KBM-7 (cell line): ENCODE measurements at places on chromosomes 5 and 9.

- DNase-seq = peak; percentile 39
Measured at GRCh38 chr9:137167747-137168572, 1.9 kb downstream of the LRRC26 start.

DNA sequence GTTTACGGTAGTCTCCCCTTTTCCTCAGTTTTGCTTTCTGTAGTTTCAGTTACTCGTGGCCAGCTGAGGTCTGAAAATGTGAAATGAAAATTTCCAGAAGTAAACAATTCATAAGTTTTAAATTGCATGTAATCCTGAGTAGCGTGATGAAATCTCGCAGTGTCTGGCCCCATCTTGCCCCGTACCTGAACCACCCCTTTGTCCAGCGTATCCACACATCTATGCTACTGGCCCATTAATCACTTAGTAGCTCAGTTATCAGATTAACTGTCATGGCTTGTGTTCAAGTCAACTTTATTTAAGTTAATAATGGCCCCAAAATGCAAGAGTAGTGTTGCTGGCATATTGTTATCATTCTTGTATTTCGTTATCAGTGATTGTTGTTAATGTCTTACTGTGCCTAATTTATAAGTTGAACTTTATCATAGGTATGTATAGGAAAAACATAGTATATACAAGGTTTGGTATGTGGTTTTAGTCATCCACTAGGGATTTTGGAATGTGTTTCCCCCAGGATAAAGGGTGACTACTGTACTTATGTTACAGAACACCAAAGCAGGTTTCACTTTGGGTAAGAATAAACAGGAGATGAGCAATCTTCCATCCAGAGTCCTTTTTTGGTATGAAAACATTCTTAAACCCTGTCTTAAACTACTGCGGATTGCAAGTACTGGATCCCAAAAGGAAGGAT lies 118.4 kb upstream of the KCNN2 start:
- no peak for DNase-seq

DNA sequence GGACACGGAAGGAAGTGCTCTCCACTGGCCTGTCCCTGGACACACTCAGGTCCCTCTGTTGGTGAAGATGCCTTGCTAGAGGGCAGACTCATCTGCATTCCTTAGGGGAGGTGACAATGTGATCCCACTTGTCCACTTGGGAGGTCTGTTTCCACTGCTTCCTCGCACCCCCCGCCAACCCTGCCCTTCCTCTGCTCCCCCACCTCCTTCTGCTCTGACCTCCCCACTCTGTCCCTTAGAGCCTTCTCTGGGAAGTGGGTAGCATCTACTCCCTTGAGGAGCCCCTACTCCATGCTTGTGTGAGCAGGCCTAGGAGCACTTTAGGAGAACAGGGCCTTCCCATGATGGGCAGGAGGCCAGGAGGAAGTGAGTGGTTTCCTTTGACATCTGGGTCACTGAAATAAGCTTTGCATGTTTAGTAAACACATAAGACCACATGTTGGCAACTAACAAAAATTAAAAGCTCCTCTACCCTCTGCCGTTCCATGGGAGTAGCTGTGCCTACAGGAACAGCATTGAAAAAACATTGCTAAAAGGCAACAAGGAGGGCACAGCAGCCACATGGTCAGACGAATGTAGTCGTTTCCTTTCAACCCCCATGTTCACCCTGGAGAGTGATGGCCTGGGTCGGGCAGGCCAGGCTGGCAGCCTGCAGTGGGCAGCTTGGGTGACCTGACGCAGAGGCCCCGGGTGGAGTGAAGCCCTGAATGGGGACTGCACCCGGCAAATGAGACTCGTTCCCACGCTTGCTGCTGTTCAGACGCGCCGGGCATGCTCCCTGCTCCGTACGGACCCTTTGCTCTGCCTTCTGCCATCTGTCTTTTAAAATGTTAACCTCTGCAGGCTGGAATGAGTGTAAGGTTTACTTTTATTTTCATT lies 634.0 kb downstream of the IRX1 start:
- DNase-seq = no peak

GRCh38 chr9:136543280-136543679 lies 2.6 kb downstream of the NOTCH1 start:
- no peak for DNase-seq

- peak; percentile 57 for DNase-seq
Measured at GRCh38 chr5:32233696-32234447, 59.8 kb upstream of the GOLPH3 start.

- no peak for DNase-seq
Measured at GRCh38 chr9:132663117-132663516, 6.7 kb downstream of the DDX31 start.

GRCh38 chr9:14423815-14424261 lies 109.9 kb upstream of the NFIB start:
- no peak for DNase-seq

GRCh38 chr5:160356550-160357347 lies 13.7 kb downstream of the C1QTNF2 start:
- no peak for DNase-seq

DNA sequence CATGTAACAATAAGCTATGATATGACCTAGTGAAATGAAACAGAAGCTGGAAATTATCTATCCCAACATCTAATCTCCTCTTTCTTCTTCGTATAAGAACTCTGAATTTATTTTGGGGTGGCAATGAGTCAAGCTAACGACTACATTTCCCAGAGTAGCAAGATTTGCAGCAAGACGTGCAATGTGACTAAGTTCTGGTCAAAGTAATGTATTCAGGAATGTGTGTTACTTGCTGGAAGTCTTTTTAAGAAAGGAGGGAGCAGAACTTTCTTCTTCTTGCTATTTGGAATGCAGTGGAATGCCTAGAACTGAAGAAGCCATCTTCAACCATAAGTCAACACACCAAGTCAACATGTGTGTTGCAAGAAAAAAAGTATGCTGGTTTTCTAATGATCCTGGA lies 406.6 kb upstream of the MEF2C start:
- no peak for DNase-seq

GRCh38 chr5:159749146-159749545 lies 167.1 kb upstream of the ADRA1B start:
- DNase-seq = no peak

- DNase-seq = no peak
Measured at GRCh38 chr9:94951324-94952135, 225.0 kb downstream of the AOPEP start.

- peak; percentile 25 for DNase-seq
Measured at GRCh38 chr5:143153332-143154119, 250.0 kb downstream of the NR3C1 start.

DNA sequence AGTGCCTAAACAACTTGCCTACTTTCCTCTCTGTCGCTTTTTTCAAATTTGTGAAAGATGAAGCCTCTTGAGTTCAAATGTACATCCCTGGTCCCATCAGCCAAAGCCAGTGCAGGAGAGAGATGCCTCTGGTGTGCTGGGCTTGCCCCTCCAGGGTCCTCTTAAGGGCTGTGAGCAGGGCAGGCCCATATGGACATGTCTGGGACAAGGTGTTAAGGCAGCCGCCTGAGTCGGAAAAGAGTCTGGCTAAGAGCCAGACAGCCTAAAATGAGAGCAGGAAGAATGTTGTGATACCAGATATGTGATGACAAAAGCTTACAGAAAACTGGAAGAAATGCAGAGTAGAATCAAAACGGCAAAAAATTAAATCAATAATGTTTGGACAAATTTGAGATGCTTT lies 72.5 kb downstream of the APTX start:
- no peak for DNase-seq

GRCh38 chr9:136899196-136899595 lies 12.9 kb downstream of the TRAF2 start:
- DNase-seq = no peak

DNA sequence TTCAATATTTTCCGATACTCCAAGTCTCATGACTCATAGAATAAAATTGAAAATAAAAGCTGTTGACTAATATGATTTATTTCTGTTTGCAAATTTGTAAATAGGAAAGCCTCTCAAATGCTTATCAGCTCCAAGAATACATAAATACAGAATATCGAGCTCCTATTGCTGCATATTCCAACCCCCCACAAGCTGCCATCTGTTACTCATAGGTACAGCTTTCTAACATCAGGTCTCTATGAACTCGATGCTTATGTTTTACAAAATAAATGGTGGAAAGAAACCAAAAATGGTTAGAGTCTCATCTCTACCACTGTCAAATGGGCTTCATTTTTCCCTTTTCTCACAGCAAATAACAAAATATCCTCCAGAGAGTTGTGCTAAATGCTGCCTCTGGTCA lies 631.6 kb upstream of the CDH18 start:
- no peak for DNase-seq

DNA sequence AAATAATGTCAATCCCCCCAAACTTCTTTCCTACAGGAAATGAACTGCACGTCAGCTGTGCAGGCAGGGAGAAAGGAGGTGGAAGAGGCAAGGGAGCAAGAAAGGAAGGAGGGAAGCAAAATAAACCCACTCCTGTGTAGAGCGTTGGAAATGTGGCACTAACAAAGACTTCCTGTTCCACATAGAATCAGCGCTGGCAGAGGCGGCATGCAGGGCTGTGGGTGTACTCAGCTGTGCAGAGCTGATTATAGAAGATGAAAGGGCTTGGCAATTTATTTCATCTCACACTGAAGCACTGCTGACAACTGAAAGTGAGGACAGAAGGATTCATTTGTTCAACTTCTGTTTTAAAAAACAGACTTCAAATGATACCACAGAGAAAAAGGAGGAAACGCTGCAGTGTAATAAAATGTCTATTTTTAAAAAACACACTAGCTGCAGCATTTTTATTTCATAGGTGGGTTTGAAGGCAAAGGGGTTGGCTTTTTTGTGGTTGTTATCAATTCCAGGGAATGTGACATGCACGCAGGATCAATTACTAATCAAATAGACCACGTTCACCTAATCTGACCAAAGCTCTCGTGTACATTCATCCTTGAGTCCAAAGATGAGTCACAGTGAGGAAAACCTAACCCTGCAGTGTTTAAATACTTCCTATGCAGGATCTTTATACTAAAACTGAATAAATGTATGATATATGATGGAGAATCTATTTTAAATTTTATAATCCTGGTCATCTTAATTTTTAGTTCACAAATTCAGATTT lies 583.5 kb downstream of the ZNF608 start:
- DNase-seq = peak; percentile 87

GRCh38 chr5:10227379-10227778 lies 22.3 kb downstream of the ATPSCKMT start:
- peak; percentile 21 for DNase-seq

- no peak for DNase-seq
Measured at GRCh38 chr5:143248822-143249579, 154.5 kb downstream of the NR3C1 start.

DNA sequence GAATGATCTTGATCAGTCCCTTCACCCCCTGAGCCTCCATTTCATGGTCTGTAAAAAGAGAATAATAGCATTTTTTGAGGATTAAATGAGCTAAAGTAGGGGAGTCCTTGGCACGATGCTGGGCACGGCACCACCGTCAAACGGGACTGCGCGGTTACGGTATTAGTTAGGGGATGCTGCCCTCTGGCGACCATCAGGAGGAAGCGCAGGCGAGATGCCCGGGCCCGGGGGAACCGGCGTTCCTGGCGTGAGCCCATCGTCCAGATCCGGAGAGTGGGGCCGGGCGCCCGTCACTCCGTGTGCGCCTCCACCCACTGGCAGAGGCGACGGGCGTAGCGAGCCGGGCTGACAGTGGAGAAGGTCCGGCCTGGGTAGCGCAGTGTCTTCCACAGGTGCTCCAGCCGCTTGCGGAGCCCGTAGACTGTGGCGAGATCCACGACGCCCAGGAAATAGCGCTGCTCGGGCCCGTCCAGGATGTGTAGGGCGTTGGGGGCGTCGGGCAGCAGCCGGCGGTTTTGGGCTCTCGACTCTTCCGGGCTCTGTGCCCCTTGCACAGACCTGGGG lies 4.8 kb upstream of the ST6GALNAC4 start:
- peak; percentile 60 for DNase-seq

DNA sequence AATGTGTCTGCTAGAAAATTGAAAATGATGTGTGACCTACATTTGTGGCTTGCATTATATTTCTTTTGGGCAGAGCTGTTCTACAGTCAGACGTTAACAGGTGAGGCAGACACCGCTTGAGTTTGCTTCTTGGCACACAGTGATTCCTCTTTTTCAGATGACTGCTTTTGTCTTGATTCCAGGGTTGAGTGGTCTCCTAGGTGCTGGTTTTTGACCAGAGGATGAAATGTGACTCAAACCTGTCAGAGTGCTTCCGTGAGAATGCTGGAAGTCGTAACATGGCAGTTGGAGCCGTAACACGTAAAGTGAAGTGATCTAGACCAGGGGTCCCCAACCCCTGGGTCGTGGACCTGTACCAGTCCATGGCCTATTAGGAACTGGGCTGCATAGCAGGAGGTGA lies 28.3 kb upstream of the NDFIP1 start:
- no peak for DNase-seq

- DNase-seq = no peak
Measured at GRCh38 chr9:92098638-92099037, 16.6 kb downstream of the SPTLC1 start.

DNA sequence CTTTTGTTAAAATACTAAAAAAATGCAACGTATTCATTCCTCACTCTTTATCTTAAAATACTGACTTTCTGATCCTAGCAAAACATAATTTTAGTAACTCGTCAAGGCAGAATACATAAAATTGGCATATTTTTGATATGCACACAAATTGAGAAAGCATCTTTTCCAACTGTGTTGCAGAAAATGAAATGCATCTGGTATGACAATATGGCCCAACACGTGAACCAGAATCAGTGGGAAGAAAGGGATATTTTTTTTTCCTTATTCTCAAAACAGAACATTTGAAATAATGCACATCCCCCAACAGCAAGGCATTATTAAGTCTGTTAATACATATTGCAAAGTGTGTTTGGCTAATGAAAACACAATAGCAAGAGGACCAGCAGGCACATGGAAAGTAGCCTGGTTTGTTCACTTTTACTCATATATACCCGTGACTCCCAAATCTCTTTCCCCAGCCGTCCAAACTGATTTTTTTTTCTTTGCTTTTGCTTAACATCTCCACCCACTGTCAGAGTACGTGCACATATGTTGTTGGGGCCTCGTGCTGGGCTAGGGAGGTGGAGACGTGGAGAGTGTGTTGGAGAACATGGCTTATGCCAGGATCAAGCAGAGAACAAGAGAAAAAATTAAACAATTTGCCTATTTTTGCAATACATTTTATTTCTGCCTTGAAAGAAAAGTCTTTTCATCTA lies 4.3 kb downstream of the MCTP1 start:
- DNase-seq = no peak

- DNase-seq = no peak
Measured at GRCh38 chr5:90142541-90142940, 267.0 kb downstream of the CETN3 start.

- DNase-seq = no peak
Measured at GRCh38 chr5:112958093-112959088, 18.2 kb upstream of the DCP2 start.

- DNase-seq = no peak
Measured at GRCh38 chr9:15220658-15221318, 86.2 kb downstream of the TTC39B start.
